ENCODE measurements at places on chromosomes 16 and 17.

GRCh38 chr16:57846078-57846697 lies 43.9 kb upstream of the KIFC3 start:
- peak; percentile 11 for DNase-seq

DNA sequence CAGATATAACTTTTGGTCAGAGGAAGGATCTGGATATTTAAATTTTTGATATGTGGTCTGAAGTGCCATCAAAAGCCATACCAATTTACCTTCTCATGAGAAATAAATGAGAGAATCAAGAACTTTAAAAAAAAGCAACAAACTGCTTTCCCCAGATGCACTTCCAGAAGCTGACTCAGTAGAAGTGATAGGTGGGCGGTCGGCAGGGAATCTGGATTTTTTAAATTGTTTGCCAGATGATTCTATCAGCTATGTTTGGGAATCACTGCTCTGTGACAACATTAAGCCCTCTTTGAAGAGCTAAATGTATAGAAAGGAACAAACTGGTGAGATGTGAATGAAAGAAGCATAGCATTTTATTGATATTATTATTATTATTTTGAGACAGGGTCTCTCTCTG lies 19.2 kb downstream of the CDH3 start:
- DNase-seq: no peak

GRCh38 chr16:57798953-57799599 lies 3.2 kb downstream of the KIFC3 start:
- DNase-seq: no peak

- peak; percentile 88 for DNase-seq
These were observed 12.5 kb downstream of the CEP295NL start for GRCh38 chr17:78890498-78890897.

GRCh38 chr16:67286441-67287235 lies 7.3 kb downstream of the PLEKHG4 start:
- no peak for DNase-seq

- DNase-seq: peak; percentile 1
These were observed 563.9 kb downstream of the TMEM114 start for GRCh38 chr16:8026450-8026849.

DNA sequence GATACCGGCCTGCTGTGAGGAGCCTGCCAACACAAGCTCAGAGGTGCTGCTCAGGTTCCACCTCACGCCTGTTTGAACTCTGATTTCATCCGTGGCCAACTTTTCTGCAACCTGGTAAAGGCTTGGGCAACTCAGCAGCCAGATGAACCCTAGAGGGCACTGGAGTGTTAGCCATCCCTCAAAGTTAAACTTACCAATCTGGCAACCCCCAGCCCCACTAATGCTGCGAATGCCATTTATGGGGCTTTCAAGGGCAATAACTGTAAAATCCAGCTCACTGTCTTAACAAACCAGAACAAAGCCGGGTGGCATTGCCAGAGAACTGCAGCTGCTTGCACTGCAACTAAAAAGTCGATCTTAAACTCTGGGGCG lies 105.5 kb downstream of the AXIN2 start:
- DNase-seq: no peak

DNA sequence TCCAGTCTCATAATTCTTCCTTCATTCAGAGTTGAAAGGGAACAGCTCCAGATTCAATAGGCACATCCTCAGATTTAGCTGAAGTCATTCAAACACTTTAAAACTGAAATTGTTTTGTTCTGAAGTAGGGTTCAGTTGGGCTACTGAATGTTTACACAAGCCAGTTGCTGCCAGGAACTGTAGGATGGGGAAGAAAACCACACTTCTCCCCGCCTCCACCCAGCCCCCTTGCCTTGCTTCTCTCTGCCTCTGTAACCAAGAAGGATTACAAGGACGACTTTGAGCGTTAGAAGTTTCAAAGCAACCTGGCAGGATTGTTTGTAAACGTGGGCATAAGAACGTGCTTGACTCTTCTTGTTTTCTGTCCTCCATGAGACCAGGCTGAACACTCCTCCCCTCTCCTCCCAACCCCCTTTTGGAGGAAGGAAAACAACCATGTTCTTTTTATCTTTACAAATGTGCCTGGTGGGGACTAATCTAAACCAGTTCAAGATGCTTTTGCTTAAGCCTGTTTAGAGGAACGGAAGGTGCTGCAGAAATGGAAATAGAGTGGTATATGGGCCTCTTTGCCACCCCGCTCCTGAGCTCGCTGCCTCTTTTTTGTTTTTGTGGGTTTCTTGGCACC lies 287.9 kb downstream of the FTO start:
- DNase-seq: peak; percentile 34

DNA sequence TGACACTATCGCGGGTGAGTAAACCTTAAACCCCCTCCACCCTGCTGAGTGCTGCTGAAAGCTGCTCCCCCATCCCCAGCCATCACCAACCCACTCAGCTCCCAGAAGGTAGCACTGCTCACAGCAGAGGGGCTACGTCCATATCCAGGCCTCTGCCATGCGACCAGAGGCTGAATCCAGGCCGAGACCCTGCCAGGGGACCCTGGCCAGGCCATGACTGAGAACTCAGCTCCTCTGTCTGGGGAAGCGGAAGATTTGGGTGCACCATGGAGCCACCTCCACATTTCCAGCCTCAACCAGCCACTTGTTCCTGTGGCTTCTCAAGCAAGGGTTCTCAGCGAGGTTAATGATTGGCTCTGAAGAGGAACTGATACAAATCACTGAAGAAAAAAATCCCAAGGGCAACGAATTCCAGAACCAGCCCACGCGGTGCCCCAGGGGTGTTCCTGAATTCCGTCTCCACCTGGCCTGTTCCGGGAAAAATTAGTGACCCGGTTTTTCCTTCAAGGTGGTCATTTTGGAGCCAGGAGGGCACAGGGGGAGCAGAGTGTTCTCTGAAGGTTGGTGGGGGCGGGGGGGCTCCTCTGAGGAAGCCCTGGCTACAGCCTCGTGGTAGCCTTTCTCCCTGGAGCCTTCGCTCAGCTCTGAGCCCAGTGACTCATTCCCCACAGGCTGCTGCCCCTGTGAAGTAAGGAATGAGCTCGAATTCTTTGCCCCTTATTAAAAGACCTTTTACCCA lies 9.3 kb upstream of the SLC16A5 start:
- no peak for DNase-seq

- no peak for DNase-seq
These were observed 53.2 kb downstream of the CDYL2 start for GRCh38 chr16:80751167-80751566.

DNA sequence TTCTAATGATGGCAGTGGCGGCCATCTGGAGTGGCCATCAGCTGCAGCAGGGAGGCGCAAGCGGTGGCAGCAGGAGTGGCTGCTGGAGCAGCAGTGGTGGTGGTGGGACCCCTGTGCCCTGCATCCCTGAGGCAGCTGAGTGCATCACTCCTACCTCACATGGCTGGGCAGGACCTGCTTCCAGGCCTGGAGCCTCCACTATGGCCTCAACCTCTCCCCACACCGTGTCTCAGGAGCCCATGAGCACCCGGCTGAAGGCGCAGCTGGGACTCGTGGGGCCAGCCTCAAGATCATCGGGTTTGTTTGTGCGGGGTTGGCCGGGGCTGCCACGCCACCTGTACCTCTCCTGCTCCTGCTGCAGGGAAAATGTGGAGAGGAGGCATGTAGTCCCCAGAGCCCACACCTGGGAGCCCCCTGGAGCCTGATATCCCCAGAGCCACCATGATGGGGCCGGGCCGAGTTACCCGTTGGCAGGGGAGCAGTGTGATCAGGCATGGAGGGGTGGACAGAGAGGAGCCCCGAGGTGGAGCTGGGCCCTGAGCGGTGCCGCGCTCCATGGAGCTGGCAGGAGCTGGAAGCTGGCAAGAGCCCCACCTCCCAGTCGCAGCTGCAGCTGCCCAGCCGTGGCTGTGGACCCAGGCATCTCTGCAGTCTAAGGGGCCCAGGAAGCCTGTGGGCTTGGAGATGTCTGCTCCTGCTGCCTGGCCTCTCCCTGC lies 16.7 kb downstream of the RHOT1 start:
- DNase-seq: no peak

GRCh38 chr16:88672776-88673175 lies 9.9 kb upstream of the MVD start:
- no peak for DNase-seq

DNA sequence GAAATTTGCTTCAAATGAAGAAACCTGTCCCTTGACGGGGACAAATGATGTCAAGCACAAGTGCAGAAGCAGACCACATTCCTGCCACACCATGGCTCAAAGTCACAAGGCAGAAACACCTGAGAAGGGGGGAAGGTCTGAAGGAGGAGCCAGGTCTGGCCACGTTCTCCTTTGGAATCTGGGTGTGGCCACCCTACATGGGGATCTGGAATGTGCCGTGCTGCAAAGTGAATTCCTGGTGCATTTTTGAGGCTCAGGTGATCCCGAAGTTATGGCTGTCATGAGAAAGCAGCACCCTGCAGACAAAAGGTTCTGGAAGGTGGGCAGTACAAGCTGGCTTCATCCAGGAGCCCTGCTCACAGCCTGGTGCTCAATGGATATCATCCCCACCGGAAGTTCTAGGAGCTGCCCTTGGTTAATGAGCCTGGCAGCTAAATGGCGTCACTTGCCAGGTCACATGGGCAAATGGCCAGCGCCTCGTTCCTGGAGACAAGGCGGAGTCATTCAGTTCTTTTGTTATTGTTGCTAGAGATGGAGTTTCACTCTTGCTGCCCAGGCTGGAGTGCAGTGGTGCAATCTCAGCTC lies 20.1 kb upstream of the ADCY9 start:
- no peak for DNase-seq

DNA sequence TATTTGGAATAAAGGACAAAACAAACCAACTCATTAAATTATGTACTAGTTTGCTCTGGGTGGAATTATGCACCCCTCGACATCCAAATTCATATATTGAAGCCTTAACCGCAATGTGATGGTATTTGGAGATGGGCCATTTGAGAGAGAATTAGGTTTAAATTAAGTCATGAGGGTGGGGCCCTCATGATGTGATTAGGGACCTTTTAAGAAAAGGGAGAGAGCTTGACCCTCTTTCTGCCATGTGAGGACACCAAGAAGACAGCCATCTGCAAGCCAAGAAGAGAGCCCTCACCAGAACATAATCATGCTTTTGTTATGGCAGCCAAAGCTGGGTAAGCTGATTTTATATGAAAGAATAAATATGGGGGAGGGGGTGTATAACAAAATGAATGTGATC lies 2.0 kb downstream of the C16orf87 start:
- DNase-seq: no peak

- no peak for DNase-seq
These were observed 222.8 kb upstream of the SDK2 start for GRCh38 chr17:73867056-73867455.

- no peak for DNase-seq
These were observed 622.2 kb downstream of the TOX3 start for GRCh38 chr16:51924744-51925143.

GRCh38 chr16:23362460-23363317 lies 60.6 kb downstream of the SCNN1B start:
- no peak for DNase-seq

GRCh38 chr16:86432691-86433090 lies 77.6 kb upstream of the FOXF1 start:
- DNase-seq: no peak

DNA sequence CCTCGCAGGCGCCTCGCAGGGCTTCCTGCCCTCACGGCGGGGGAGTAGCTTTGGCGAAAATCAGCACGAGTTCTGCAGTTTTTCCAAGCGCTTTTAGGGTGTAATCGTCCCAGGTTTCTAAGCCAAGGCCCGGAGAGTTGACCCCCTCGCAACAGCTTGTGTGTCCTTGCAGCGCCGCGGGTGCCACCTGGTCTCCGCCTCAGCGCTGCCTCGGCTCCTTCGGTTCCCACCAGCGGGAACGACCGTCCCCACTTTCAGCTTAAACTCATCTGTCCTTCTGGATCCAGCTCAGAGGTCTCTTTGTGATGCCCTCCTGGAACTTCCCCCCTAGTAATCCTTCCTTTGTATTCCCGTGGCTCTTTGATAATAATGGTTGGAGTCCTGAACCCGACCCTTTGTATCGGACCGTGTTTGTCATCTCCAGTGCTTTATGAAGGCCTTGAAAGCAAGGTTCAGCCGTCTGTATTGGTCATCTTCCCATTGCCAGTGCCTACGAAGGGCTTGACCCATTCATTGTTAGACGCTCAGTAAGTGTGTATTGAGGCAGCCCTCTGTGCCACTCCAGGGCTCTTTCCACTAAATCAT lies 858 bp upstream of the SMARCE1 start:
- no peak for DNase-seq

GRCh38 chr17:81120149-81120484 lies 45.2 kb upstream of the PVALEF start:
- DNase-seq: no peak

DNA sequence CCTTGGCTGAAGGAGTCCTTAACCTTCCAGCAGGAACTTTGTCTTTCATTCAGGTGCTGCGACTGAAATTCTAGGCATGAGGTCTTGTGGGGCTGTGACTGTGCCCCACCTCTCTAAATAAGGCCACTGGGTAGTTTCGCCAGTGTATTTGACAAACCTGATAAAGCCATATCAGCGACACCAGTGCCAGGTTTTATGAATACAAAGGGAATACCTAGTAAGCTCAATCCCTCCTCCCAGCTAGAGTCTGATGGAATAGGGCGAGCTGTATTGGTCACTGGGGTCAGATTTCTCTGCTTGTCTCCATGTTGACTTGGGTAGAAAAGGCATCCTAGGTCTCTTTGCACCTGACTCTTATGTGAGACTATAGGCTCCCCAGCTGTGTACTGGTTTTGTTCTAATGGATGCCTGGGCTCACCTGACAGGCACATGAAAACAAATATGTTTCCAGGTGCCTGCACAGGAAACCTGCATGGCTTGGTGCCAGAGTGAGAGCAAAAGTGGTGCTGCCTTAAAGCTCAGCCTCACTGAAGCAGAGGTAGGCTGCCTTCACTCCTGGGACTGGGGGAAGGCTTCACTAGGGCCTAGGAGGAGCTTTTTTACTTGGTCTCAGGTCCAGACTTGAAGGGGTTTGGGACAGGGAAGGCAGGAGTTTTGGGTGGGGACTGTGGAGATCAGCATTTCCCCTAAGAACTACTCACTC lies 8.3 kb downstream of the SLC7A6 start:
- no peak for DNase-seq

GRCh38 chr17:82316651-82317393 lies 586 bp downstream of the CD7 start:
- no peak for DNase-seq

DNA sequence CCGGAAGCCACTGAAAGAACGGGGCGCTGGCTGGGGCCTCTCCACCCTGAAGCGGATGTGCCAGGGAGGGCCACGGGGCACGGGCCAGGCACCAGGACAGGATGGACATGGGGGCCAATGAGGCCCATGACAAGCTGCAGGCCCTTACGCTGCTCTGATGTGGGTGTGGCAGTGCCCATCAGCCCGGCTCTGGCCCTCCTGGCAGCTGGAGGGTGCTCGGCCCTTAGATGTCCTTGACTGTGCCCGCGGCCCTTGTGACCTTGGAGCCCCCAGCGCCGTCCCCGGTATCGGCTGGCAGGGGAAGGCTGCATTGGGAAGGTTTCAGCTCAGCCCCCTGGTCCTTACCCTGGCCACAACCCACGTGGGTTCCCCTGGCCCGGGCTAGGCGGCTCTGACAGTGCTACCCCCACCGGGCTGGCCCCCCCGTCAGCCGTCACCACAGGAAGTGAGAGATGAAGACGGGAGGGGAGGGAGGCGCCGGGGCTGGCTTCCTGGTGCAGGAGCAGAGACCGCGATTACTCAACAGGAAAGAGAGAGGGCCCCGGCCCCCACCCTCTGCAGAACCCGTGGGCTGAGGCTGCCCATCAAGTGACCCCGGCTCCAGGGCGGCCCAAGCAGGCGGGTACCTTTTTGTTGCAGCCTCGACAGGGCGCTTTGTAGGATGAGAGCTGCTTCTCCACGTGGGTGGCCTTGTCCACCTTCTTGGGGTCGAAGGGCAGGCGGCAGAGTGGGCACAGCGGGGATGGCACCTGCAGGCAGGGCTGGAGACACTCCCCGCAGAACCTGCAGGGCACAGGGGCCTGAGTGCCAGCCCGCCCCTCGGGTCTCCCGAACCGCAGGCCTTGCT lies 5.3 kb downstream of the RNF166 start:
- peak; percentile 94 for DNase-seq
